Pancreas (tissue), 10 donors: ENCODE measurements at places on chromosomes 13 and 19. TPM values are rescaled to one million over a fixed set of nuclear protein-coding genes. Genes with fewer than 3 reads are reported as not detected.
A peak's percentile ranks its signal among the peaks of the same experiment; 100 is the strongest.

- H3K27me3 ChIP-seq, result no peaks in the 10 kb centered on the region
- H3K36me3 ChIP-seq, result no peaks in the 10 kb centered on the region
- DNase-seq, result no peak
- H3K27ac ChIP-seq, result peak overlapping the region; percentile 75
- H3K4me1 ChIP-seq, result peaks cover 61% of the 10 kb centered on the region
These were observed 13.2 kb downstream of the SPINT2 start for GRCh38 chr19:38277549-38277948.

Gene FFAR1
- 0.60 TPM for total RNA-seq

GRCh38 chr19:53466726-53467484 is 628 bp upstream of the ZNF813 start:
- H3K4me3 ChIP-seq, result peak overlapping the region; percentile 67
- H3K36me3 ChIP-seq, result no peaks in the 10 kb centered on the region
- no peak overlapping the region for H3K27ac ChIP-seq
- H3K27me3 ChIP-seq, result no peaks in the 10 kb centered on the region
- peaks cover 5% of the 10 kb centered on the region for H3K4me1 ChIP-seq

Gene BBC3
- 19.4 TPM for total RNA-seq

GRCh38 chr19:16022681-16023080 is 53.6 kb upstream of the TPM4 start:
- no peak overlapping the region for H3K4me3 ChIP-seq
- H3K36me3 ChIP-seq, result no peaks in the 10 kb centered on the region
- no peak for DNase-seq
- no peaks in the 10 kb centered on the region for H3K27me3 ChIP-seq
